Activated naive CD8-positive, alpha-beta T cell treated with anti-CD3 and anti-CD28 coated beads, Interleukin-2, amount 10 ng/mL, durations not matched to agents 7 days and 5 days (primary cell): ENCODE measurements at places on chromosomes 13 and 19. TPM values are rescaled to one million over a fixed set of nuclear protein-coding genes. Genes with fewer than 3 reads are reported as not detected.
A peak's percentile ranks its signal among the peaks of the same experiment; 100 is the strongest.

DNA sequence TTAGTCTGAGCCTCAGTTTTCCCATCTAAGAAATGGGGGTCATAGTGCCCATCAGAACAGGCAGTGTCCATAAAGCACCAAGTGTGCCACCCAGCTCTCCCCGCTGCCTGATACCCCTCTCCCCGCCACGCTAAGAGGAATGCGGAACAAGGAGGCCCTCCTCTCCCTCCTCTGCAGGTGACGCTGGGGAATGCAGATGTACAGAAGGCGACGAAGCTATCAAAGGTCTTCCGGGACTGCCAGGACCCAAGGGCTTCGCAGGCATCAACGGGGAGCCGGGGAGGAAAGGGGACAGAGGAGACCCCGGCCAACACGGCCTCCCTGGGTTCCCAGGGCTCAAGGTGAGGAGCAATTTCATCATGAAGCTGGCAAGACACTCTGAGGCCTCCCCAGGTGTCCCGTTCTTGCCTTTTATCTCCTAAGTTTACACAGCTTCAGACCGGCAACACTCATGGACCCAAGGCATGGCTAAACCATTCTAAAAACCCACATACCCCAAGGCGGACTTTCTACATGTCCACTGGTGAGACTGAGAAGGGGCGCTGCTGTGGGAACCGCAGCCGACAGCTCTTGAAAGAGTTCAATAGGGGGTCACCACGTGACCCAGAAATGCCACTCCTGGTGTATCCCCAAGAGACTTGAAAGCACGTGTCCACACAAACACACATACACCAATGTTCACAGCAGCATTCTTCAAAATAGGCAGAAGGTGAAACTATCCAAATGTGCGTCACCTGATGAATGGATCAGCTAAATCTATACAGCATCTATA lies 102.7 kb downstream of the RAB20 start:
- H3K4me1 ChIP-seq, result peaks cover 5% of the 10 kb centered on the region
- no peak overlapping the region for H3K27ac ChIP-seq
- no peak overlapping the region for H3K4me3 ChIP-seq

GRCh38 chr19:56333506-56333905 lies 18.9 kb upstream of the ZSCAN5A start:
- no peak for DNase-seq
- no peak overlapping the region for H3K4me3 ChIP-seq
- H3K4me1 ChIP-seq, result no peaks in the 10 kb centered on the region
- no peak overlapping the region for H3K27ac ChIP-seq
- H3K36me3 ChIP-seq, result no peaks in the 10 kb centered on the region

CYP4F12 gene
- 2.4 TPM for total RNA-seq

DLL3 gene
- total RNA-seq, result 0.19 TPM

EFNA2 gene
- not detected for total RNA-seq

GRCh38 chr19:58364146-58364545 lies 1.6 kb upstream of the ZNF497 start:
- no peaks in the 10 kb centered on the region for H3K27me3 ChIP-seq
- H3K27ac ChIP-seq, result no peak overlapping the region
- no peak for DNase-seq
- H3K4me1 ChIP-seq, result peaks cover 11% of the 10 kb centered on the region
- no peaks in the 10 kb centered on the region for H3K36me3 ChIP-seq

- no peak overlapping the region for H3K27ac ChIP-seq
- peaks cover 3% of the 10 kb centered on the region for H3K27me3 ChIP-seq
- H3K36me3 ChIP-seq, result no peaks in the 10 kb centered on the region
- no peak for DNase-seq
- H3K4me1 ChIP-seq, result no peaks in the 10 kb centered on the region
- no peak overlapping the region for H3K4me3 ChIP-seq
These were observed 306.9 kb downstream of the KLF5 start for GRCh38 chr13:73365681-73366080.

GRCh38 chr13:98697791-98698190 lies 54.7 kb downstream of the SLC15A1 start:
- no peak overlapping the region for H3K27ac ChIP-seq
- no peak overlapping the region for H3K4me3 ChIP-seq
- no peak for DNase-seq
- H3K27me3 ChIP-seq, result peaks cover 19% of the 10 kb centered on the region
- H3K36me3 ChIP-seq, result no peaks in the 10 kb centered on the region

GRCh38 chr19:20858861-20859260 lies 64.2 kb upstream of the ZNF85 start:
- no peak for DNase-seq
- no peak overlapping the region for H3K27ac ChIP-seq
- H3K36me3 ChIP-seq, result no peaks in the 10 kb centered on the region
- no peaks in the 10 kb centered on the region for H3K27me3 ChIP-seq
- H3K4me3 ChIP-seq, result no peak overlapping the region
- no peaks in the 10 kb centered on the region for H3K4me1 ChIP-seq

GRCh38 chr13:55649485-55649884 lies 1491.2 kb upstream of the PRR20A start:
- no peaks in the 10 kb centered on the region for H3K4me1 ChIP-seq
- no peaks in the 10 kb centered on the region for H3K36me3 ChIP-seq
- H3K27me3 ChIP-seq, result no peaks in the 10 kb centered on the region
- no peak for DNase-seq
- H3K4me3 ChIP-seq, result no peak overlapping the region

SLC6A16 gene
- 3.7 TPM for total RNA-seq

IL27RA gene
- total RNA-seq, result 41.6 TPM

PPM1N gene
- total RNA-seq, result 5.8 TPM

TMC4 gene
- total RNA-seq, result 1.7 TPM

DNA sequence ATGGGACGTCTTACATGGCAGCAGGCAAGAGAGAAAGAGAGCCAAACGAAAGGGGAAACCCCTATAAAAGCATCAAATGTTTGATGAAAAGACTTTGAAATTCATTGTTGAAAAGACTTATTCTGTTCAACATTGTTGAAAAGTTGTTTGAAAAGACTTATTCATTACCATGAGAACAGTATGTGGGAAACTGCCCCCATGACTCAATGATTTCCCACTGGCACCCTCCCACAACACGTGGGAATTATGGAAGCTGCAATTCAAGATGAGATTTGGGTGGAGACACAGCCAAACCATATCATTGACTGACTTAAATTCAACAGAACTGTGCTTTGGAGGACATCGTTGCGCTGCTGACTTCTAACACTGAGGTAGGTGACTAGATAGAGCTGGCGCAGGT lies 48.0 kb upstream of the RCBTB2 start:
- no peak for DNase-seq
- H3K27ac ChIP-seq, result no peak overlapping the region
- peaks cover 38% of the 10 kb centered on the region for H3K27me3 ChIP-seq
- H3K36me3 ChIP-seq, result peaks cover 2% of the 10 kb centered on the region

NLRP4 gene
- not detected for total RNA-seq

DNA sequence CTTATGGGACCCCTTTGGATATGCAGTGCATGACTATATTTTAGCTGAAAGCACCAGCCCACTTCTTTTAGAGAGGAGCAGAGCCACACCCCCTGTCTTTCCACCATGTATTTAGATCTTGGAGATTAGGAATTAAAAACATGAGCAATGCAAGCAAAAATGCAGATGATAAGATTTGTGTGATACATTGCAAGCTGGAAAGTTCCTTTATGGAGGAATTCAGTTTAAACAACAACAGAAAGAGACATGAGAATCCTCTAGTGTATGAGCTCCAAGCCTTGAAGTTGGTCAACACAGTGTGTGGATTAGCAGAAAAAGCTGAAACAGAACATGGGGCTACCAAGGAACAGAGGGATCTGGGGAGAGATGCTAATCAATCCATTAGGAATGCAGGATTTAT lies 529.8 kb upstream of the NBEA start:
- H3K27me3 ChIP-seq, result no peaks in the 10 kb centered on the region
- no peaks in the 10 kb centered on the region for H3K4me1 ChIP-seq
- no peak overlapping the region for H3K4me3 ChIP-seq
- H3K27ac ChIP-seq, result no peak overlapping the region
- DNase-seq, result no peak

ZNF579 gene
- total RNA-seq, result 10.1 TPM

GRCh38 chr13:100203696-100204367 lies 114.9 kb downstream of the PCCA start:
- H3K27ac ChIP-seq, result peak overlapping the region; percentile 79
- peaks cover 7% of the 10 kb centered on the region for H3K36me3 ChIP-seq
- peak; percentile 40 for DNase-seq
- H3K4me3 ChIP-seq, result peak overlapping the region; percentile 84
- H3K27me3 ChIP-seq, result no peaks in the 10 kb centered on the region

FFAR2 gene
- not detected for total RNA-seq

GRCh38 chr13:40488869-40489391 lies 177.5 kb downstream of the FOXO1 start:
- H3K4me1 ChIP-seq, result peaks cover 57% of the 10 kb centered on the region
- no peaks in the 10 kb centered on the region for H3K36me3 ChIP-seq
- H3K27me3 ChIP-seq, result no peaks in the 10 kb centered on the region
- no peak for DNase-seq
- peak overlapping the region; percentile 80 for H3K27ac ChIP-seq

GRCh38 chr19:19160461-19161035 lies 9.5 kb downstream of the MEF2B start:
- H3K27ac ChIP-seq, result no peak overlapping the region
- H3K36me3 ChIP-seq, result no peaks in the 10 kb centered on the region
- no peaks in the 10 kb centered on the region for H3K4me1 ChIP-seq
- H3K4me3 ChIP-seq, result no peak overlapping the region
- no peak for DNase-seq
- H3K27me3 ChIP-seq, result no peaks in the 10 kb centered on the region

DNA sequence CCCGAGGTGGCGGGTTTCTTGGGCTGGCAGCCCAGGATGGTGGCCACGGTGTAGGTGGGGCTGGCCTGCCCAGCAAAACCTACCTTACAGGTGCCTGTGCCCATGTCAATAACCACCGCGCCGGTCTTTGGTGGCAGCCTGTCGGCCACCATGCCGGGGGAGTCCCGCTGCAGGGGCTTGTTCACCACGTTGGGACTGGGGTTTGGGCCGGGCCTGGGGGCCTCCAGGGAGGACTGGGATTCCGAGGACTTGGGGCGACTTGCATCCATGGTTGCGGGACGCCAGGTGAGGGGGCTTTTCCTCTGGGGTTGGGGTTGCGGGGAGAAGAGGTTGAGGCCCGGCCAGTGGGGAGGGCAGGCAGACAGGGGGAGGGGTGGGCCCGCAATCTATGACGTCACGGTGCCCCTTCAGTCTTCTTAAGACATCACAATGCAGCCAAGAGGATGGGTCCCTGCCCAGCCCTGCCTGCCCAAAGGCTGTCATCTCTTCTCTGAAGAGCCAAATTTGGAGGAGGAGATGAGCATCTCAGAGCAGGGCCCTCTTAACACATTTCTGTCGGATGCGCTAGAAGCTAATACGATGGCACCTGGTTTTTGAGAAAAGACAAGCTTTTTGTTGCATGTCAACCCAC lies at the start of gene ACTL9:
TSS of gene ACTL9 (minus strand) at position 363 of the 631 bp plus-strand sequence. CDS start at position 269, 94 bp downstream.
- H3K36me3 ChIP-seq, result no peaks in the 10 kb centered on the region
- H3K4me3 ChIP-seq, result no peak within 1 kb of the TSS
- DNase-seq, result no peak
- no peak within 1 kb of the TSS for H3K27ac ChIP-seq
- peaks cover 14% of the 10 kb centered on the region for H3K27me3 ChIP-seq

DACH1 gene
- not detected for total RNA-seq

- H3K27me3 ChIP-seq, result peaks cover 10% of the 10 kb centered on the region
- no peaks in the 10 kb centered on the region for H3K4me1 ChIP-seq
- peaks cover 6% of the 10 kb centered on the region for H3K36me3 ChIP-seq
- no peak overlapping the region for H3K27ac ChIP-seq
- H3K4me3 ChIP-seq, result no peak overlapping the region
These were observed 42.3 kb downstream of the SUGP2 start for GRCh38 chr19:18991006-18991405.

UNC13A gene
- 0.06 TPM for total RNA-seq

DNA sequence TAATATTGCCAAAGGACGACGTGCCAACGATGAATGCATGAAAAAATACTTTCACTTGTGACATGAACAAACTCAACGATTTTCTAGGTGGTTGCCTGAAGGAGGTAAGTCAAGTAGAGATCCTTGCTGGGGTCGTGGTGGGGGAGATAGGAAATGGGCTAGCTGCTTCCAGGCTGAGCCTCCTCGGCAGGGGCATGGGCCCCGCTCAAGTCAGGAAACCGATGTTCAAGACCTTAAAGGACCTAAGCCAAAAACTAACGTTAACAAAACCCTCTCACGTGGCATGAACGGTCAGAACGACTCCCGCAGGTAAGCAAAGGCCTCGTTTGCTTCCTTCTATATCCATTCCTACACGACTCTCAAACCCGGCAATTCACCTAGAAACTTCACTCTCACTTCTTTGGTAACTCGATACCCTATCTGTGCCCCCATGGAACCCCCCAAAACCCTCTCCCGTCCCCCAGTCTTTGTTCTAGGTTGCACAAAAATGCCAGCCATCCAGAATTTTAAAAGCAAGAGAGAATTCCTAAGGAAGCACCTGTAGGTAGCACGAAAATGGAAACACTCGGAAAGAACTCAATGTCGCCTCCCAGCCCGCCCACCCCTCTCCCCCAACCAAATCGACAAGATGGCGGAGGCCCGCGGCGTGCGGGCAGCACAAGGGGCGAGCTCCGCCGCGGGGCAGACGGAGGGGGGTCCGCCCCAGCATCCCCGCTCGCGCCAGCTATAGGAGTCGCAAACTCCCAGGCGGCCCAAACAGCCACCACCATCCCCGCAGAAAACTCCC lies 13.6 kb downstream of the ACP4 start:
- peaks cover 6% of the 10 kb centered on the region for H3K27me3 ChIP-seq
- H3K4me1 ChIP-seq, result peaks cover 25% of the 10 kb centered on the region
- H3K36me3 ChIP-seq, result peaks cover 21% of the 10 kb centered on the region
- H3K4me3 ChIP-seq, result peak overlapping the region; percentile 99
- peak overlapping the region; percentile 94 for H3K27ac ChIP-seq

TNFSF11 gene
- not detected for total RNA-seq

DNA sequence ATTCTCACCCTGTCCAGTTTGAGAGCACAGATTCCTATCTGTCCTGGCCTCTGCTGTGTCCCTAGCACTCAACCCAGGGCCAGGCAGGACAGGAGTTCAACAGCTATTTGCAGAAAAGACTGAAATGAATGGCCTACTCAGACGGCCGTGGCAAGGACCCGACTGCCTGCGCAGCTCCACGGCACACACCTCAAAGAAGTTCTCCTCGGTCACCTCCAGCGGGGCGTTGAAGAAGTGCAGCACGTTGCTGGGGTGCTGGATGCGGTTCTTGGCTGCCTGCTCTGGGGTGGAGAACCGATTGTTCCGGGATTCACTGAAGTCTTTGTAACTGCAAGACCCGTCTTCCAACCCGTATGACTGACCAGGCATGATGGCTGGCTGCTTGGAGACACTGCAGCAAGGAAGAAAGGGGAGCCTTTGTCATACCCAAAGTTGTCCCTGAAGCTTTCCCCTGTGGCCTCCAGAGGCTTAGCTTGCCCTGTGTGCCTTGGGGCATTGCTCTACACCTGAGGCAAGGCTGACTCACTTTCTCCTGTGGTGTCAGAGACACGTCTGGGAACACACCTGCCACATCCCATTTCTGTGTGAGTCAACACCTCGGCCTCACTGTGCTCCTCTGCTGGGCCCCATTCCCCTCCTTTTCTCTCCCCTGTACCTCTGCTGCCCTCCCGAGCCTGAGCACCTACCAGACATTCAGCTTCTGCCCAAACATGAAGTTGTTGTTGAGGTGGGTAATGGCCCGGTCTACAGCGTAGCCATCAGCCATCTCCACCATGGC lies 6.8 kb upstream of the ECH1 start:
- H3K4me1 ChIP-seq, result peaks cover 28% of the 10 kb centered on the region
- H3K4me3 ChIP-seq, result no peak overlapping the region
- H3K27me3 ChIP-seq, result no peaks in the 10 kb centered on the region
- H3K27ac ChIP-seq, result peak overlapping the region; percentile 24
- peaks cover 44% of the 10 kb centered on the region for H3K36me3 ChIP-seq

CEACAM7 gene
- not detected for total RNA-seq

- no peak overlapping the region for H3K27ac ChIP-seq
- peaks cover 29% of the 10 kb centered on the region for H3K27me3 ChIP-seq
- no peak overlapping the region for H3K4me3 ChIP-seq
These were observed 4.1 kb downstream of the ZNF536 start for GRCh38 chr19:30376272-30376671.

- no peak overlapping the region for H3K4me3 ChIP-seq
- no peaks in the 10 kb centered on the region for H3K27me3 ChIP-seq
- no peaks in the 10 kb centered on the region for H3K4me1 ChIP-seq
- no peak overlapping the region for H3K27ac ChIP-seq
- no peak for DNase-seq
These were observed 1045.4 kb upstream of the MIR17HG start for GRCh38 chr13:90302107-90302506.
